Right hindlimb (tissue), 1 donor: ENCODE measurements at places on chromosomes 7 and 10.

DNA sequence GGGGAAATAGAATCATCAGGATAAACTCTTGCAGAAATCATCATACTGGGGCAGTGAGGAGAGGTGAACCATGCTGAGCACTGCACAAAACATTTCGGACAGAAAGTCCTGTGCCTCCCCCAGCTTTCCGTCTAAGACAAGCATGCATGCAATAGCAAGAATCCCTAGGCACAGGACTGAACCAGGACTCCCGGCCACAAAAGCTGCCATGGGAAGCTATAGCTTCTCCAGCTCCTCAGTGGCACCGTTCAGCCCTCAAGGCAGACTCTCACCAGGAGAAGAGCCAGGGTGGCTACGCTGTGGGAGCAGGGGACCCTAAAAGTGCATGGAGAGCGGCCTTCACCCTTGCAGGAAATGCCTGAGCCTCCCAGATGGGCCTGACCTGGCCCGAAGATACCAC lies 70.8 kb downstream of the ASB13 start:
- DNase-seq, result no peak

- DNase-seq, result no peak
Measured at GRCh38 chr10:80153460-80153859, 20.9 kb downstream of the PLAC9 start.

DNA sequence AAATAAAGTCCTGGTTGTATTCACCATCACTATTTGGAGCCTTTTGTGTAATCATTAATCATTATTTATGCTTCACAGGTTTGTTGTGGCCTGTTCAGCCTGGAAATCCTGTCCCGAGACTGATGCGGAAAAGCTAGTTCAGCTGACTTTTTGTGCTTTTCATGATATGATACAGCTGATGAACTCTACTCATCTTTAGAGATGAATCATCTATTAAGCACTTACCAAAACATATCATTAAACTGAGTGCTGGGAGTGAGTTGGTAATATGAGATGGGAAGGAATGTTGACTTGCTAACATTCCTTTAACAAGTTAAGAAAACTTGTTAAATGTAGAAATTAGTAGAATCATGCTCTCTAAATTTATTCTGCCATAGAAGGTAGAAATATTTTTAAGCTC lies 53.0 kb downstream of the CROT start:
- no peak for DNase-seq

- no peak for DNase-seq
Measured at GRCh38 chr7:106542550-106543220, 118.3 kb downstream of the CCDC71L start.

GRCh38 chr7:1200045-1200444 lies 32.6 kb upstream of the UNCX start:
- DNase-seq, result peak; percentile 66

GRCh38 chr7:38428041-38428440 lies 154.6 kb upstream of the TARP start:
- peak; percentile 66 for DNase-seq

DNA sequence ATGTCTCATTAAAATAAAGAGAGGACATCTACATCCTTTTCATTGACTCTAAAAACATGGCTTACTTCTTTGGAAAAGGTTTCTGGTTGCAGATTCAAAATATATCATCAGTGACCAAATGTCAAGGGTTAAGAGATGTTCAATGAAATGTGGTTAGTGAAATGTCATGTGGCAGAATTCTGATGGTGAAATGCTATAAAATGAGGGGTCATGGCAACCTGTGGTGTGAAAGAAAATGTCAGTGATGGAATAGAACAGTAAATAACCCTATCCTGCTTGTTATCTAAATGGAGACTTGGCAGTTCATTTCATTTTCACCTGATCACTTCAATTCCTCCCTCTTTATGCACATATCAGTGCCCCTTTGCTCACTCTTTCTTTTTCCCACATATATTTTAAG lies 79.4 kb downstream of the TFPI2 start:
- DNase-seq, result no peak

DNA sequence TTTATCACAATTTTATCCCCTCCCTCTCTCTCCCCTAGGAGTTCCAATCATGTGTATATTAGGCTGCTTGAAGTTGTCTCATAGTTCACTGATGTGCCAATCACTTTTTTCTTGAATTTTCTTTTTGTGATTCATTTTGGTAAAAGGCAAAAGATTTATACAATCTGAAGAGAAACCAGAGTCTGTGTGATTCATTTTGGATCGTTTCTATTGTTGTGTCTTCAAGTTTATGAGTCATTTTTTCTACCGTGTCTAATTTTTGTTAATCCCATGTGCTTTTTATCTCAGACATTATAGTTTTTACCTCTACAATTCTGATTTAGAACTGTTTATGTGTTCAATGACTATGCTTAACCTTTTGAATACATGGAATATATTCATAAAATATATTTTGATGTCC lies 483.9 kb upstream of the AUTS2 start:
- no peak for DNase-seq

GRCh38 chr7:111076205-111076604 lies 14.7 kb upstream of the LRRN3 start:
- DNase-seq, result no peak

- no peak for DNase-seq
Measured at GRCh38 chr7:27099453-27100370, 2.8 kb downstream of the HOXA2 start.

GRCh38 chr7:44798649-44799305 lies 2.3 kb downstream of the PPIA start:
- no peak for DNase-seq

DNA sequence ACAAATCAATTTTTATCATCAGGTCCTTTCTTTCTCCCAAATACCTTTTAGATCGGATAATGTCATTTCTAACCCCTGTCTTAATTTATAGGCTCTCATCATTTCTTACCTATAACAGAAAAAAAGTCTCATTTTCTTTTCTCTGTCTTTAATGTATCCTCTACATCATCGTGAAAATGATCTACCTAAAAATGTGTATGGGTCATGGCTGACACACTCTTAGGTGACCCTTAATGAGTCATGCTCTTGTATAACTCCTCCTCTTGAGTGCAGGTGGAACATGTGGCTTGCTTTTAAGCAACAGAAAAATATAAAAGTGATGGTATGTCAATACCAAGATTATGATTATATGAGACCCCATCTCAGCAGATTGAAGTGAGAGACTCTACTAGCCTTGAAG lies 139.4 kb downstream of the SEMA3C start:
- DNase-seq, result no peak

GRCh38 chr7:151244841-151245346 lies 3.6 kb downstream of the SMARCD3 start:
- DNase-seq, result no peak

GRCh38 chr7:78496096-78496630 lies 697.6 kb downstream of the PHTF2 start:
- no peak for DNase-seq

GRCh38 chr10:24415455-24416125 lies 206.7 kb downstream of the KIAA1217 start:
- DNase-seq, result peak; percentile 90
